Thoracic aorta (tissue), 2 donors: ENCODE measurements at places on chromosomes 3 and 15. TPM values are rescaled to one million over a fixed set of nuclear protein-coding genes. Genes with fewer than 3 reads are reported as not detected.
A peak's percentile ranks its signal among the peaks of the same experiment; 100 is the strongest.

DNA sequence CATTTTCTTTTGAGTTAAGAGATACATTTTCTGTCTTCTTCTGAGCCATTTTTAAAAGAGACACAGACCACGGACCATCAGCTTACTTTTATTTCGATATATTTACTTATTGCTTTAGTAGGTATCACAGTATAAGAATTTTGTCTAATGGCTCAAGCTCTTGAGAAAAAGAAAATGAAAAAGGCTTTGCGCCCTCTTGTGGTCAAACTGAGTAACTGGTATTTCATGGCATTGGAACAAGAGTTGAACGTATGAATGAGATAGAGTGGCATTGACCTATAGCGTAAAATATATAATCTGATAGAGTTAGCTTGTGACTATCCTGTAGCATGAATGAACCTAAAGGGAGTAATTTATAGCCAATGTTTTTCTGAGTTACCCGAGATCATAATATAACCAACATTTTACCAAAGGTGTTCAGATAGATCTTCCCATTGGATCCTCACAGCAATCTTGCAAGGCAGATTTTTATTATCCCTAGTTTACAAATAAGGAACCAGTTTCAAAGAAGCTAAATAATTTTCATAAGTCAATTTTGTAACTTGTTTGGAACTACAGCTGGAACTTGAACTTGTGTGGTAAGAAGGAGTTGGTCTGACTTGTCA lies 154.6 kb downstream of the POLR2M start:
- no peak overlapping the region for H3K4me3 ChIP-seq
- no peaks in the 10 kb centered on the region for H3K4me1 ChIP-seq
- no peaks in the 10 kb centered on the region for H3K27me3 ChIP-seq
- no peaks in the 10 kb centered on the region for H3K36me3 ChIP-seq
- H3K27ac ChIP-seq: no peak overlapping the region
- DNase-seq: no peak

DNA sequence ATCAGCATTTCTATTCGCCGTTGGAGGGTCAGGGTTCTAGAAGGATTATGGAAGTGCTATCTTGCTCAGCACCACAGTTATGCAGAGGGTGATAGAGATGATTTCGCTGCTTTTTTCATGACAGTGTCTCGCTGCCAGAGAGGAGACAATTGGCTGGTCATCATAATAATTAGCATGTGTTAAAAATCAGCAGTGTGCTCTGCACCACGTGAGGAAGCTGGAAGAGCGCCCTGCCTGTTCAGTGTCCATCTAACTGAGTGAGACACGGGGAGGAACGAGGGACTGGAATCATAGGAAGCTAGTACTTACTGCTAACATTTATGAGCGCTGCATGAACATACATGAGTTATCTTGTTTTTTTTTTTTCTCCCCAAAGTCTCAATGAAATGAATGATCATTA lies 116.2 kb upstream of the PLAAT1 start:
- H3K27ac ChIP-seq: no peak overlapping the region
- H3K36me3 ChIP-seq: no peaks in the 10 kb centered on the region
- no peaks in the 10 kb centered on the region for H3K27me3 ChIP-seq
- no peak overlapping the region for H3K4me3 ChIP-seq
- no peaks in the 10 kb centered on the region for H3K4me1 ChIP-seq

DISP2 gene
- 0.54 TPM for total RNA-seq

GRCh38 chr15:26665957-26666791 lies 106.7 kb downstream of the GABRB3 start:
- no peak for DNase-seq
- H3K27me3 ChIP-seq: no peaks in the 10 kb centered on the region
- no peak overlapping the region for H3K4me3 ChIP-seq
- H3K27ac ChIP-seq: no peak overlapping the region
- H3K4me1 ChIP-seq: no peaks in the 10 kb centered on the region
- no peaks in the 10 kb centered on the region for H3K36me3 ChIP-seq

ALDH1A2 gene
- 4.3 TPM for total RNA-seq

- no peak for DNase-seq
- H3K27me3 ChIP-seq: no peaks in the 10 kb centered on the region
- no peak overlapping the region for H3K4me3 ChIP-seq
These were observed 9.6 kb upstream of the FSIP1 start for GRCh38 chr15:39792025-39792843.

GRCh38 chr15:79635897-79636561 lies 203.9 kb downstream of the MINAR1 start:
- DNase-seq: no peak
- no peaks in the 10 kb centered on the region for H3K4me1 ChIP-seq
- H3K27me3 ChIP-seq: no peaks in the 10 kb centered on the region
- no peaks in the 10 kb centered on the region for H3K36me3 ChIP-seq
- H3K27ac ChIP-seq: no peak overlapping the region
- H3K4me3 ChIP-seq: no peak overlapping the region

DNA sequence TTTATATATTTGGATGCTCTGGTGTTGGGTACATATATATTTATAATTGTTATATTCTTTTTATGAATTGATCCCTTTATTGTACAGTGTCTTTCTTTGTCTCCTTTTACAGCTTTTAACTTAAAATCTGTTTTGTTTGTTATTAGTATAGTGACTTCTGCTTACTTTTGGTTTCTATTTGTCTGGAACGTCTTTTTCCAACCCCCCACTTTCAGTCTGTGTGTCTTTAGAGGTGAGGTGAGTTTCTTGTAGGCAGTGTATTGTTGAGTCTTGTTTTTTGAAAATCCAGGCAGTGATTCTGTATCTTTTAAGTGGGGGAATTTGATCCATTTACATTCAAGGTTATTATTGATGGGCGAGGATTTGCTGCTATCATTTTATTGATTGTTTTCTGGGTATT lies 62.0 kb downstream of the AP4E1 start:
- no peaks in the 10 kb centered on the region for H3K27me3 ChIP-seq
- no peaks in the 10 kb centered on the region for H3K4me1 ChIP-seq

IL17RE gene
- 11.9 TPM for total RNA-seq

GRCh38 chr3:67290438-67290837 lies 292.3 kb downstream of the KBTBD8 start:
- no peak for DNase-seq
- peaks cover 17% of the 10 kb centered on the region for H3K4me1 ChIP-seq
- no peaks in the 10 kb centered on the region for H3K27me3 ChIP-seq
- H3K27ac ChIP-seq: peak overlapping the region; percentile 54
- no peaks in the 10 kb centered on the region for H3K36me3 ChIP-seq

DNA sequence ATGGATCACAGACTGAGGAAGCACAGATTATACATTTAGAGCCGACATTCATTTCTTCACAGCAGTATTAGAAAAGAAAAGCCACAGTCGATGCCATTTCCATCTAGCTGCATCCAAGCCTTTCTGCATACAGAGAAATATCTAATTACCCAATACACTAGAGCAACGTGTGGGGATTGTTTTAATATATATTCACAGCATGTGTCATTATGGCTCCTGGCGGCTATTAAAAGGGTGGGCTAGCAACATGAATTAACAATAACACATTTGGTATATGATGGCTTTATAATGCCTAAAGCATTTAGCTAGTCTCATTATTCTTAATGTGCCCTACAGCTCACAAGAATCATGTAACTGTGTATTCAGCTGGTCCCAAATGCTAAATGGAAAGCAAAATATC lies 1030.5 kb downstream of the FHIT start:
- no peak overlapping the region for H3K4me3 ChIP-seq
- DNase-seq: no peak

GOLGB1 gene
- total RNA-seq: 78.5 TPM
